NCI-H446 (cell line): ENCODE measurements at places on chromosomes 2 and 18.

- no peak for DNase-seq
These were observed 596.7 kb downstream of the SATB2 start for GRCh38 chr2:198861080-198861479.

DNA sequence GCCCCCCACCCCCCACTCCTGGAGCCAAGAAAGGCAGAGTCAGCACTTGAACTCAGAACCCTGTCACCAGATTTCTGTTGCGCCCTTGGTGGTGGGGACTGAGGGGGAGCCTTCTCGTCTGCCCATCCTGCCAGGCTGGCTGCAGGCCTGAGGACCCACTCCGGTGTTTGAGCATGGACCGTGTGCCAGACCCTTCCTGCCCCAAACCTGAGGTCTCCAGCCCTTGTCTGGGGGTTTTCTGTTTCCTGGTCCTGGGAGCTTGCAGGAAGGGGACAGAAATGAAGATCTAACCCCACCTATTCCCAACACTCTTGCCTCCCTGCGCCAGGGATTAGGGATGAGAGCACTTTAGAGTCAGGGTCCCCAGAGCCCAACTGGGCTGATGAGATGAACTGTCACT lies 190.6 kb downstream of the HAUS1 start:
- no peak for DNase-seq

DNA sequence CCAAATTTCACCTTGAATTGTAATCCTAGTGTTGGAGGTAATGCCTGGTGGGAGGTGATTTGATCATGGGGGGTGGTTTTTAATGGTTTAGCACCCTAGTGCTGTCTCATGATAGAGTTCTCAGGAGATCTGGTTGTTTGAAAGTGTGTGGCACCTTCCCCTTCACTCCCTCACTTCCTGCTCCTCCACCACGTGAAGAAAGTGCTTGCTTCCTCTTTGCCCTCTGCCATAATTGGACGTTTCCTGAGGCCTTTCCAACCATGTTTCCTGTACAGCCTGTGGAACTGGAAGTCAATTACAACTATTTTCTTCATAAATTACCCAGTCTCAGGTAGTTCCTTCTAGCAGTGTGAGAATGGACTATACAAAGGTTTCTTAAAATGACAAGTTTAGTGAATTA lies 251.8 kb upstream of the NETO1 start:
- DNase-seq: no peak

DNA sequence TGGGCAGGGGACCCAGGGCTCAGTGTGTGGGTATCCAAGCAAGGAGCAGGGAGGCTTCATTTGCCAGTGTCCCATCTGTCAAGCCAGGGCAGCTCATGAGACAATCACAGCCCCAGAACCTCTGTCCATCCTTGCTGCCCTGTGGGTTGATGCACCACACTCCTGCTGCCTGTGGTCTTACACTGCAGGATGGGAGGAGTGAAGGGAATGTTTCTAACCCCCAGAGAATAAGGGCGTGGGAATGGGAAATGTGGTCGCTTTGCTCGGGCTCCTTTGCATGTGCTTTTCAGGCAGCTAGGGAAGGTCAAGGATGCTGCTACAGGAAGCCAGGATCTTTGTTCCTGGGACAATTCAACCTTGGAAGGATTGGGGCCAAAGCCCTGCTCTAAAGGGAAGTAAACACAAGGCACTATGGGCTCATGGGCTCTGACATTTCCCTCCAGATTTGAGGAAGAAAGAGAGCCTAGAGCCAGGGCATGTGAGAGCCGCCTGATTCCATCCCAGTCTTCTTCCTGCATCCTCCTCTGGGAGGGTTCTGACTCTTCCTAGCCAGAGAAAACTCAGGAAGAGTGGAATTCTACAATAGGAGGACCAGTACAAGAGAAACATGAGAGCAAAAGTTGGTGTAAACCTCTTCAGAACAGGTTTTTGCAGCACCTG lies 18.8 kb upstream of the MAP3K20 start:
- no peak for DNase-seq

DNA sequence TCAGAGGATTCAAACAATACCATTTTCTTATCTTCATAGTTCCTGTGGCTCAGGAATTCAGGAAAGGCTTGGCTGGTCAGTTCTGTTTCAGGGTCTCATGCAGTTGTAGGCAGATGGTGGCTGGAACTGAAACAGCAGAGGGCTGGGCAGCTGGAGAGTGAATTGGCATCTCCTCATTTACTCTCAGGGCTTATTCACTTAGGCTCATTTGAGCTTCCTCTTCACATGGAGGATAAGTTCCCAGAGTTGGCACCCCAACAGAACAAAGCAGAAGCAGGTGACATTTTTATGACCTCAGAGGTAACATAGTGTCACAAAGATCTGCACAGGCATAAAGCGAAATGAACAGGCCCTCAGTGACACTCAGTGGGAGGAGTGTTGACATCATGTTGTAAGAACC lies 66.1 kb downstream of the RBBP8 start:
- DNase-seq: no peak

- DNase-seq: no peak
These were observed 48.0 kb downstream of the TRABD2A start for GRCh38 chr2:84832772-84833461.

DNA sequence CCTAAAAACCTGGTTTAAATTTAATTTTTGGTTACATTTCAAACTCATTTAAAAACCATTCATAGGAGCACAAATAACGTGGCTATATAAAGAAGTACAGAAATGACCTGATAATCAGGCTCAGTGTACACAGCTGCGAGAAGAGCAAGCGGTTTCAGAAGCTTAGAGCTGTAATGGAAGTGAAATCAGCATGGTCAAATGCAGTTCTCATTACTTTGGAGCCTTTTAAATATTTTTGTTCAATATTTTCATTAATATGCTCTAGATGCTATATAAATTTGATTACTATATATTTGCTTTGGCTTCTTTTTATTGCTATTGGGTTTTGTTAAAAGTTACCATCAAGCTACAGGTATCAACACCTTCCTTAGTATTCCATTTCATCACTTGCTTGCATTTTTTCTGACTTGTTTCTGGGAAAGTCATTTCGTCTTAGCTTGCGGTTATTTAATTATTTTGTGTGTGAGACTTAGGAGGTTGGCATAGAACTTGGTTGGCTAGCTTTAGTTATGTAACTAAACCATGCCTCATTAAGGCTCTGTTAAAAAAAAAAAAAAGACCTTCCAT lies 58.7 kb downstream of the AFTPH start:
- no peak for DNase-seq

DNA sequence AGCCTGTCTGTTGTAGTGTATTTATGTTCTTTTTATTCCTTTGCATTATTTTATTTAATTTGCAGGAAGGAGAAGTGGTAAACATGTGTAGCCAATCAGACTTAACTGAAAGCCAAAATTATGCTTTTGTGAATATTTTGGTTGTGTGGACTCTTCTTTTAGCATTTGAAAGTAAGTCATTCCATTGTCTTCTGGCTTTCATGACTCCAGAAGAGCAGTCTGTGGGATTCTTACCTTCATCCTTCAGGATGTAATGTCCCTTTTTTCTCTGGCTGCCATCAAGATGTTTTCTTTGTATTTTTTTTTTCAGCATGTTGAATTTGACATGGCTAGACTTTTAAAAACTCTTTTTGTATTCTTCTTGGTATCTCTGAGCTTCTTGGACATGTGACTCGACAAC lies 895.2 kb upstream of the ZEB2 start:
- DNase-seq: no peak

- DNase-seq: no peak
These were observed 129.2 kb downstream of the ETAA1 start for GRCh38 chr2:67526283-67526682.

GRCh38 chr2:216285701-216286100 lies 86.6 kb downstream of the MARCHF4 start:
- DNase-seq: no peak

- no peak for DNase-seq
These were observed 1.6 kb downstream of the TXNL4A start for GRCh38 chr18:79986726-79987125.

DNA sequence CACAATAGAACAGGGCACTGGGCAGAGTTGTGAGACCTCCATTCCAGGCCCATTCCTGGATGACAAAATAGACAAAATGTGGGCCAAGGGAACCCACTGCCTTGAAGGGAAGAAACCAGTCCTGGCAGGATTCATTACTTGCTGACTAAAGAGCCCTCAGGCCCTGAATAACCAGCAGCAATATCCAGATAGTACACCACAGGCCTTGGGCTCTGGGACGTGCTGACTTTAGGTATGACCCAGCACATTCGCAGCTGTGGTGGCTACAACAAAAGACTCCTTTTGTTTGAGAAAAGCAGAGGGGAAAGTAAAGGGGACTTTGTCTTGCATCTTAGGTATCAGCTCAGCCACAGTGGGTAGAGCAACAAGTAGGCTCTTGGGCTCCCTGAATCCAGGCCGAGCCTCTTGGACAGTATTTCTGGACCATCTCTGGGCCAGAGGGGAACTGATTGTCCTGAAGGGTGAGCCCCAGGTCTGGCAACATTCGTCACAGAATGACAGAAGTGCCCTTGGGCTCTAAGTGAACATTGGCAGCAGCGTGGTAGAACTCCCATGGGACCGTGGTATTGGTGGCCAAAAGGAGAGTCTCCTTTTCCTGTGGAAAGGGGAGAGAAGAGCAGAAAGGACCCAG lies 89.9 kb upstream of the CD226 start:
- DNase-seq: no peak

DNA sequence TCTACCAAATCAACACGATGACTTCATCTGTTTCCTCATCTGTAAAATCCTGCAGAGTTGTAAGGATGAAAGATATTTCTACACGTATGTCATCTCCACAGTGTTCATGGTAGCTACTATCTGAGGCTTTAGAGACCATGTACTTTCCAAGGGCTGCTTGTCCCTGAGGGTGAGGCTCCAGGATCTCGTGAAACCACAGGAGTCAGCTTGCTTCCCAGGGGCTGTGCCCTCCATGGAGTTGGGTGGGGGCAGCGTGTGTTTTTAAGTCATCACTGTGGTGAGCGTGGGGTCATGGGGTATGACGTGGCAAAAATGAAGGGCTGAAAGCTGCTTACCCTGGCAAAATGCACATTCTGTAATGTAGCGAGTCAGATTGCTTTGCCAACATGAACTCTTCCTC lies 81.6 kb downstream of the ASAP2 start:
- no peak for DNase-seq

GRCh38 chr2:74893332-74893731 lies 59.4 kb downstream of the HK2 start:
- no peak for DNase-seq
